ENCODE measurements at places on chromosomes 1 and 21.

DNA sequence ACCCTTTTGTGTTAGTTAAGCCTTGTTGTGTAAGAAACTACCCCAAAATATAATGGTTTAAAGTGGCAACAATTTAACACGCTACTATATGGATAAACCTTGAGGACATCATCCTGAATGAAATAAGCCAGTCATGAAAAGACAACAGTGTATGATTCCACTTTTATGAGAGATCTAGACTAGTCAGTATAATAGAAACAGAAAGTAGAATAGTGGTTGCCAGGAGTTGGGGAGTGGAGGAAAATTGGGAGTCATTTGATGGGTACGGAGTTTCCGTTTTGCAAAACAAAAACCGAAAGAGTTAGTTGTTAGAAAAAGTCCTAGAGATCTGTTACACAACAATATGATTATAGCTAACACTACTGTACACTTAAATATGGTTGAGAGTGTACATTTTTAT, 16.0 kb upstream of the CHIA start:
- DNase-seq: peak; percentile 4

DNA sequence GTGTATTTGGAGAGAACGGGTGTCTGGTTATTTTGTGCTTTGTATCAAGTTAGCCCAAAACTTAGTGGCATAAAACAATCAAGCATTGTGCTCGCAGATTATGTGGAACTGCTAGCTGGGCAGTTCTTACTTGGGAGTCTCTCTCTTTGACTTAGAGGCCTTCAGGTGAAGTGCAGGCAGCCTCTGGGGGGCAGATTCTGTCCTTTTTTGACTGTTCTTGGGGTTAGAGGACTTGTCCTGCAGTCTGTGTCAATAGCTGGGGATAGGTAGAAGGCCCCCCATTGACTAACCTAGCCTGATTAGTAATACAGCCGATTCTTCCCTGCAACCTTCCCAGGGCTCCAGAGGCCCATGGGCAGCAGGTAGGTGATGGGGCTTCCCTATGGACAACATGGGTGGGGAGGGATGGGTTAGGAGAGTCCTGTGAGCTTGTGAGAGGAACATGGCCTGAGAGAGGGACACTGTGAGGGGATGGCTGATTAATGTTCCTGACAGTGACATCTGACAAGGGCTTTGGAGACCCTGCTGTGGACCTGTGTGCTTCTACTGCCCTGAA, 37.2 kb upstream of the ACOT11 start:
- DNase-seq: no peak

DNA sequence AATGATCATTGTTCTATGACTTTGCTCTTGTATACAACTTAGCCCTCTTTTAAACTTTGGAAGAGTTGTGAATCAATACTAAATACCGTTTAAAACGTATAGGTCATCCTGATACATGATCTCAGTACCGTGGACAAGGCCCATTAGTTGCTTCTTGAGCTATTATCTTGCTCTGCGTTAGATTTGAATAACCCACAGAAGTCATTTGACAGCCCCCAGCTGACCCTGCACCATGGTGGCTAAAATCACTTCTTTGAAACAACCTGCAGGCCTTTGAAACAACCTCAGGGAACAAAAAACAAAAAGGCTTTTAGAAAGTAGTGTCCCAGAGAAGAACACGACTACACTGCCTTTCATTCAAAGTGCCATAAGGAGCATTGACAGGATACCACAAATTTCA, 473.0 kb upstream of the ADGRL2 start:
- no peak for DNase-seq

GRCh38 chr1:119430486-119430885, 15.5 kb downstream of the HSD3B2 start:
- no peak for DNase-seq

GRCh38 chr21:44962403-44962966, 22.7 kb downstream of the SLX9 start:
- no peak for DNase-seq

DNA sequence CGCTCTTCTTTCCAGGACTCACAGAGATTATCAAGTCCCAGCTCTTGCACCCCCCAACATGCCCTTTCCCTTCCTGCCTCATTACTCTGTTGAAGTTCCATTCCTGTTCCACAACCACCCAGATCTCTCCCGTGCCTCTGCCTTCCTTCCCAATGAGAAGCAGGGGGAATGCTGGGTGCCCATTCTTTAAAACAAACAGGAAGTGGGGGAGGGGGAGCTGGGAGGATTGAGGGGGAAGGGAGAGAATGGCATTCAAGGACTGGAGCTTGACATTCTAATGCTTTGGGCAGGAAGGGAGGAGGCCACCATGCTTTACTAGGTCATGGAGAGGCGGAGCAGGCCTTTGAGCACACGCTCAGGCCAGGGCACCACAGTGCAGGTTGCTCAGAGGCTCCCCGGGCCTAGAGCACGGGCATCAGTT, 150.3 kb upstream of the IRF2BP2 start:
- no peak for DNase-seq

DNA sequence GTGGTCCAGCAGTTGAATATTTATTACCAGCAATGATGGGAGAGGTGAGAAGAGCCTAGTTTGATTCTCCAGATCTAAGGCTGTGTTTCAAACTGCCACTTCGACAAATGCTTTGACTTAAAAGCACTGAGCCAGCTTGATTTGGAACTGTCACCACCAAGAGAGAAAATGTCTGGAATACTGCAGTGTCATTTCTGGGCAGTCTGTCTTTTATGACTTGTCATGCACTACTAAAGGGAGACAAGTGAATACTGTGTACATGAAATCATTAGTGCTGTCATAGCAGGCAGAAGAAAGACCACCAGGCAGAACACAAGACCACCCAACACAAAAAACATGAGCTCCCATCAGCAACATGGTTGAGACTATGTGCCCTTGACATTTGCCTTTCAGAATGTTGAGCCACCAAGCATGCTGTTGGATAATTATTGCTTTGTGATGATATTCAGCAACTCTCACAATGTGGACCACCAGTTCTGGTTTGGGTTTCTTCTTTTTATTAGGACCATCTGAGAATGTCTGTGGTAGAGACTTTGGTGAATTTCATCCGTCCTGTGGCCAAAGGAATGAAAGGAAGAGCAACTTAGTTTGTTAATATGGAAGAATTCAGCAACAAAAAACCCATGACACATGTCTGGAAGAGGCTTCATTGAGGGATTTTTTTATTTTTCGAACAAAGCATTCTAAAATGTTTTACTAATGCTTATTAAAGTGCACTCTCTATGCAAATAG, 125.8 kb downstream of the NTMT2 start:
- no peak for DNase-seq

GRCh38 chr1:247701338-247701737, 15.1 kb downstream of the OR6F1 start:
- no peak for DNase-seq

GRCh38 chr1:151372058-151372934, at the start of gene SELENBP1:
TSS of gene SELENBP1 (minus strand) at chr1:151372705. CDS start at chr1:151372641, 64 bp downstream.
- DNase-seq: no peak

- DNase-seq: no peak
Observed at GRCh38 chr21:32130031-32130891, 148.6 kb downstream of the MIS18A start.

GRCh38 chr1:216961516-216961915, 238.3 kb upstream of the ESRRG start:
- no peak for DNase-seq

- no peak for DNase-seq
Observed at GRCh38 chr21:43637530-43638158, 21.6 kb downstream of the HSF2BP start.
